NCI-H2081 treated with DMSO at 0.1 percent for 48 hours (cell line): ENCODE measurements at places on chromosomes 2 and 18.

DNA sequence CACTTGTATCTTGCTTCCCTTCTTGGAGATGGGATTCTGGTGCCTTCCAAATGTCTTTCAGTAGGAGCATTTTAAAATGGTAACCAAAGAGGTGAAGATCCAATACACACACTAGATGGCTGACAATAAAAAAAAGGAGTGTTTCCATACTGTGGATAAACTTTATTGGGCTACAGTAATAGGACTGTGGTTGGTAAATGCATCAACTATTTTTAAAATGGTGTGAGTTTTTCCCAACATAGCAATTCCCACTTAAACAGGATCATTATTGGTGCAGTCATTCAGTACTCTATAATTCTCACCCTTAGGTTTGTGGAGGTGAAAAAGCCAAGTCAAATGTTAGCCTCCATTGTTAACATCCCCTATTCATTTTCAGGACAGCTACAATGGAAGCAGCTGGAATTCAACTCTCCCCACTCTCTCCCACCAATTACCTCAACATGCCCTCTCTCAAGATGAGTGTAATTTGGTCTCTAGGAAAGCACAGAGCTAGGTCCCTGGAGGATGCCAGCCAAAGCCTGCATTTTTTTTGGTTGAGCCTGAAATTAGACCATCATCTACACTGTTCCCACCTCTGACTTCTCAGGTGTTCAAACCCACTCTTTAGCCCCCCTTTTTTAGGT, 273.3 kb downstream of the TCF4 start:
- peak; percentile 16 for DNase-seq

- DNase-seq: no peak
Observed at GRCh38 chr2:131493199-131493968, 1.2 kb upstream of the MZT2A start.

DNA sequence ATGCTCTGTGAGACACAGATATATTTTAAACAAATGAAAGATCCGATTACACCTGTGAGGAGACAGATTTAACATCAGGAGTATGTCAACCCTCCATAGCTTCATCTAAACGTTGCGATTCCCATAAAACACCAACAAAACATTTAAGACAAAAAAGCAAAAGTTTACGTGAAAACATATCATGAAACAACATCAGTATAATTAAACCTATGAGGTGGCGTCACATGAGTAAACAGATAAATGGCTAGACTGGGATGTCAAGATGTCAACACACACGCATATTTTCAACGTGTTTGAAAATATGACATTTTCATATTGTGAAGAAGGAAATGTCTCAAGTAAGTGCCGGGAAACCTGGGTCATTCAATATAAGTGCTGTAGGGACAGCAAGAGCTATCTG, 25.5 kb upstream of the GPC1 start:
- DNase-seq: no peak

DNA sequence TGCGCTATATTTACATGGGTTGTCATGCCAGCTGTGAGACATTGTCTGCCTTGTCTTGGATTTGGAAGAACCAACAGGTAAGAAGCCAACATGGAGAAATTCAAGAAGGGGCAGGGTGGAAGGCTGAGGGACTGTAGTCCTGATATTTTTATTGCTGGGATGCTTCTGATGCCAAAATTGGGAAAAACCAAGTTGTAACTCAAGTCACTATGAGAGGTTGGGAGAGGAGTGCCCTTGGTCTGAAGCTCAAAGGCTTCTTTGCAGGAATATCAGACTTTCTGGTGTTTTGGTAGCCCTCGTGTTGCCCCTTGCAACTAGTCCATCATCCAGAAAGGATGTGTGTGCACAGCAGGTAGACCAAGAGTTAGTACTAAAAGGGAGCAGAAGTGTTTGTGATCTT, 294.3 kb upstream of the EPAS1 start:
- DNase-seq: no peak

- DNase-seq: no peak
Observed at GRCh38 chr2:112141626-112142007, 3.4 kb downstream of the FBLN7 start.

DNA sequence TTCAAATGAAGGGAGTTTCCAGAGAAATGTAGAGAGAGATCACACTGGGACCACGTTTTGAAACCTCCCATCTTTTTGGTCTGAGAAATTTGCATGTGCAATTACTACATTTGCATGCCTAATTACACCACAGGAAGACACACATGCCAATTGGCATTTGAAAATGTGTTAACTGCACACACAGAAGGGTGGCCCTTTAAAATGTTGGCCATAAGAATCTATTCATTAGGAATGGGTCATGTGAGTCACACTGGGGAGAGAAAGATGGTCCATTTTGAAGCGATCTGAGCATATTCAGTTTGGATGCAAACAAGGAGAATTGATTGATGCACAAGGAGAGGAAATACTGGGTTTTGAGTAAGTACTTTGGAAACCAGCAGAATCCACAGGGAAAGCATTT, 1407.1 kb upstream of the ACVR2A start:
- no peak for DNase-seq

DNA sequence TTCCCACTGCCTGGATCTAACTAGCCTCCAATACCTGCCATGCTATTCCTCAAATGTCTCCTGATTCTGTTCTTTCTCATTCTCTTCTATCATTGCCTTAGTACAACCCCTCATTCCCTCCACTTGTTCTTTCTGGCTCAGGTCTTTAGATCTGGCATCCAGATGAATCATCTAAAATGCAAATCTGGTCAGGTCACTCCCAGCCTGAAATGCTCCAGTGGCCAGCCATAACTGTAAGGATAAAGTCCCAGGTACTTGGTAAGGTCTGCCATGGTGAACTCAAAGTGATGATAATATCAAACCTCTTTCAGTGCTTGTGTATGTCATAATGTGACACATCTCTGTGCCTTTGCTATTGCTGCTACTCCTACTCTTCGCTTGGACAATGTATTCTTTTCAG, 2.9 kb upstream of the SNRNP27 start:
- DNase-seq: no peak

DNA sequence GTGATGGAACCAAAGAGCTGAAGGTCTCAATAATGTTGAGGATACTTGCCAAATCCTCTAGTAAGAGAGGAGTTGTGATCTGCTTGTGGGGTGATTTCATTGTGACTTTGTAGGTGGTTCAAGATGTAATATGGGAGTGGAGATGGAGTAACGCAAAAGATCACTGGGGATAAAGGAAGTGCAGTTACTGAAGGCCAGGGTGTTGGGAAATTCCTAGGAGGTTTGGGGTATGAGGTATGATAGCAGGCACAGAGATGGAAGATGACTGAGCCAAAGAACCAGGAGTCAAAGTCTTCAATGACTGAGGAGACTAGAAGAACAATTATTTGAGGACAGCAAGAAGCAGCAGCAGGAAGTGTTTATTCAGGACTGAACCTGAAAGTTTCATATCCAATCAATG, 222.6 kb downstream of the NCKAP5 start:
- no peak for DNase-seq

DNA sequence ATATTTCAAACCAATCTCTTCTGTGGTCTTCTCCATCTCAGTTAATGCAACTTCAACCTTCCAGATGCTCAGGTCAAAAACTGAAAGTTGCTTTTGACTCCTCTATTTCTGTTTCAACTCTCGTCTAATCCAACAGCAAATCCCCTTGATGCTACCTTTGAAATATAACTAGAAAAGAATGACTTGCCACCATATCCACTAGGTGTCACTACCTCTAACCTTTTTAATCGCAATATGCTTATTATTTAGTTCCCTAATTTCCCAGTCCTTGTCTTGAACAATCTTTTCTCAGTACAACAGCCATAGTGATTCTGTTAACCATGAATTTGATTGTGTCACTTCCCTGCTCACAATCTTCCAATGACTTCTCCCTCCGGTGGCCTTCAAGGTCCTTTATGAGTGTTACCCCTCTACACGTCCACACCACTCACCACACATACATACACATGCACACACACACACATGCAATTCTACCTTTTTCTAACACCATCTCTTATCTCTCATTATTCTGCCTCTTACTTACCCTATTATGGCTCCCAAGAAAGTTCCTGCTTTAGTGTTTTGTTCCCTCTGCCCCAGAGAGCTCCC, 245.5 kb upstream of the KCNJ3 start:
- DNase-seq: no peak

DNA sequence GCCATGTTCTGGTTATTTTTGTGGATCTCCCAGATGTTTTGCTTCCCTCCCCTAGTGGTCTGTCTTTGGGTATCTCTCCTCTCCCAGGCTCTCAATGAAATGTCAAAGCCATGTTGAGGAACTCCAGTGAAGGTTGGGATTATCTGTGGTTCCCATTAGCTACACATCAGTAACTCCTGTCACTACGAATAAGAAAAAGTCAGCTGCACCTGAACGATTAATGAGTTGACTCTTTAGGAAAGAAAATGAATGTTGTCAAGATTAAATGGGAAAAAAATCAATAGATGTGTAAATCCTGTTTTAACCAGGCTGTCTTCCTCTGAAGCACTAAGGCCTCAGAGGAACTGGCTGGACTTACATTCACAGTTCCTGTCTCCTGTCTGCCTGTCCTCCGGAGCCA, 94.0 kb upstream of the DAPL1 start:
- DNase-seq: no peak

- DNase-seq: no peak
Observed at GRCh38 chr2:132384491-132385151, 32.0 kb upstream of the GPR39 start.

- no peak for DNase-seq
Observed at GRCh38 chr18:6882401-6882800, 152.9 kb downstream of the ARHGAP28 start.

GRCh38 chr18:57051657-57052044, 95.2 kb upstream of the BOD1L2 start:
- DNase-seq: no peak

GRCh38 chr2:37894601-37895000, 30.5 kb upstream of the RMDN2 start:
- no peak for DNase-seq

DNA sequence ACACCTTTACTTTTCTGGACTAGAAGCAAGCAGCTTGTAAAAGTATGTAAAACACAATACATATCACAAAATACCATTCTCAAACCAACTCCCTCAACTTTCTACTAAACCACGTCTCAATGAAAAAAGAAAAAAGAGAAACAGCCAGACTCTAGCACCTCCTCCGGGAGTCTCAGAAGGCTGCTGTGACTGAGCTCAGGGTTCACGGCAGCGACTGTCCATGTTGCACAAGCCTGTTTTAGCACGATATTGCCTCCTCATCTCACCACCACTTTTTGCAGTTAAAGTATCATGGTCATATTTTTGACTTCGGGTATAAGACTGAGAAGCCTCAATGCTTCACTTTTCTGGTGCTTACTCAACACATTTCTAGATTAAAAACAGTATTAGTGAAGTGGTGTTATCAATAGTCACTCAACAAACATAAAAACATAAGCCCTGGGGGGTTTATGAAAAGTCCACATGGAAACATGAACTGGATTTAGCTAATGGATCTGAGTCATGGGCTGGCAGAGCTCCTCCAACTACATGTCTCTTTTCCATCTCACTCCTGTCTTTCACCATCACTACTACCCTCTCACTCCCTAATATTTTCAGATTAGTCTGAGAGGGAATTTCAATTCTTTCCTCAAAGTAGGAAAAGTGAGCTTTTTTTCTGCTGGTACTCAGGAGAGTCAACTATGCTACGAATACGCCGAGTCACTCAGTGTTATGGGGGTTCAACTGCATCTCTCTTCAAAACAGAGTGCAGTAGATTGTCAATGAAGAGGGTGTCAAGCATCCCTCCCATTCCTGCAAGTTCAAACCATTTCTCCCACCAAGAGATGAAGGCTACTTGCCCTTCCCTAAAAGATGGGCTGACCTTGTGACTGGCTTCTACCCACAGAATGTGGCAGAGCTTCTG, 113.7 kb downstream of the OSR1 start:
- no peak for DNase-seq

GRCh38 chr2:211996857-211997256, 541.7 kb downstream of the ERBB4 start:
- no peak for DNase-seq

- no peak for DNase-seq
Observed at GRCh38 chr2:75646090-75646582, 447 bp upstream of the MRPL19 start.

DNA sequence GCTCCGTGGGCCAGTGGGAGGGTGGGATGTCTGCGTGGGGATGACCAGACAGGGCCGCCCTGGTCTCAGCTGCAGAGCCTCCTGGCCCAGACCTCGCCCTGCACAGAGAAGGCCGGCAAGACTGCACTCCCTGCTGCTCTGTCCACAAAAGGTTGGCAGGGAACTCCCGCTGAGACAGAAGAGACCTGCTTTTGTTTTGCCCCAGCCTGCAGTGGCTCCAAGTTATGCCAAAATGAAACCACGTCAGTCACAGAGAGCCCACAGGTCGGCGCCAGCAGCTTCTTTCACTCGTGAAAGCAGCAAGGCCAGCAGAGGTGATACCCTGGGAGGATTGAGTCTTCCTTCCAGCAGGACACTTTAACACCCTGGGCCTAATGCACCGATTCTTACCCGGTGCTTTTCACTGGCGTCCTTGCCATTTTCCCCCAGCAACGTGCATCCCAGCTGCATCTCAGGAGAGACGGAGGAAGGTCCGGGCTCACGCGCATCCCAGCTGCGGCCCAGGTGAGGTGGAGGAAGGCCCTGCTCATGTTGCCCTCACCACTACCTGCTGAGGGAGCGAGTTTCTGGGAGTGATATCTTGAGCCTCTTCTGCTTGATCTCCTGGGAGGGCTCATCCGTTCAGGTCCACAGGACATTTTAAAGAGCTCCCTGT, 22.1 kb upstream of the CTDP1 start:
- no peak for DNase-seq

DNA sequence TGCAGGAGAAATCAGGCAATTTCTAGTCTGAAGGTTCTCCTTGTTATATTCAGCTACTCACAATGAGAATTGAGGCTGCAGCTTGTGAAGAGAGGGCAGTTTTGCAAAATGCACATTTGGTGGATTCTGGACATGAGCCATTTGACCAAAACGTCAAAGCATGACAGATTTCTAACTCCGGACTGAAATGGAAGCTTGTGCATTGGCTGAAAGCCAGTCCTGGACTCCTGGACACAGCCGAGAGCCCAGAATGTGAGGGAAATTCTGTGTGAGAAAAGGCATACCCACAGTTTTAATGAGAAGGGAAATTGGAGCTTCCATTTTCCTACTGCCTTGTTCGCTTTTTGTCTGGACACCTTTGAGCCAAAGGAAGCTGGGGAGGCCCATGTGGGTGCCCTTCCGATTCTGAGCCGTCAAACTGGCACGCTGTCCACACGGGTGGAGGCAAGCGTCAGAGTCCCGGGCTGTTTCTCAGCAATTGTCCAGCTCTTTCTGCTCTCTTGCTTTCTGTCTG, 23.7 kb upstream of the ROCK2 start:
- no peak for DNase-seq
